ENCODE measurements at places on chromosomes 5 and 9.

DNA sequence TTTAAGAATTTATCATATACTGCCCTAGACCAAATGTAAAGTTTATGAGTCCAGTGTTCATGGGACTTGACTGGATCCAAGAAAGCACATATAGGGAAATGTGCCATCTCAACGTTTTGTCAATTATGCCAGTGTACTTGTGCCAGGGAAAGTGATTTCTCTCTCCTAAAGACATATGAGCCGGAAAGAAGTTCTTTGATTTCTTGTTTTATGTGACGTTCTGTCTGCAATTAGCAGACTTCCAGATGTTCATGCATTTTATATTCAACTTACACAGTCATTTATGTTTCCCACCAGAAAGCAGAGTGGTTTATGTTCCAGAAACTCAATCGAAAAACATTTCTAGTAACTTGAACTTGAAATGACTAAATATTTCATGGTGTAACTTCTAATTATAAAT is 203.8 kb downstream of the FAM170A start:
- no peak for DNase-seq

GRCh38 chr5:65151614-65152013 is 330.1 kb downstream of the ADAMTS6 start:
- DNase-seq = no peak

- no peak for DNase-seq
These were observed 62.9 kb upstream of the PPARGC1B start for GRCh38 chr5:149667084-149667828.

GRCh38 chr5:53246042-53246836 is 136.7 kb upstream of the MOCS2 start:
- no peak for DNase-seq

- no peak for DNase-seq
These were observed 40.2 kb upstream of the PALM2AKAP2 start for GRCh38 chr9:109739760-109740159.

- no peak for DNase-seq
These were observed 2376.7 kb downstream of the MAT2B start for GRCh38 chr5:165882099-165882498.

GRCh38 chr5:137611011-137611580 is 112.0 kb upstream of the SPOCK1 start:
- no peak for DNase-seq

- no peak for DNase-seq
These were observed 65.6 kb downstream of the FOCAD start for GRCh38 chr9:20749496-20750198.

GRCh38 chr9:130054325-130054786 is 650 bp downstream of the GPR107 start:
- DNase-seq = no peak

- DNase-seq = no peak
These were observed 78.1 kb downstream of the NDUFAF2 start for GRCh38 chr5:61023131-61023530.

DNA sequence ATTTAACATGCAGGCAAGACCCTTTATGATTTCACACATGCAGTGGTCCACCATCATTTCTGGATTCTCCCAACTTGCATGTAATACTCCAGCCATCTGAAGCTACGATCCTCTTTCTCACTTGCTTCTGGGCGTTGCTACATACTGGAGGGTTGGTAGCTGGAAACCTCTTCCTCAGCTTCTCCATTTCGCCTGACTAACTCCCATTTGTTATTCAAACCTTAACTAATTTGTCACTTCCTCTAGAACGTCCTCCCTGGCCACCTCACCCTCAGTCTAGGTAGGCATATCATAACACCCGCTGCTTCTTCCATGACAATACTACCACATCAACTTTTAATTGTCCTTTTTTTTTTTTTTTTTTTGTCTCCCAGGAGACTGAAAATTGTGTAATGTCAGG is 72.6 kb upstream of the EQTN start:
- DNase-seq = no peak

DNA sequence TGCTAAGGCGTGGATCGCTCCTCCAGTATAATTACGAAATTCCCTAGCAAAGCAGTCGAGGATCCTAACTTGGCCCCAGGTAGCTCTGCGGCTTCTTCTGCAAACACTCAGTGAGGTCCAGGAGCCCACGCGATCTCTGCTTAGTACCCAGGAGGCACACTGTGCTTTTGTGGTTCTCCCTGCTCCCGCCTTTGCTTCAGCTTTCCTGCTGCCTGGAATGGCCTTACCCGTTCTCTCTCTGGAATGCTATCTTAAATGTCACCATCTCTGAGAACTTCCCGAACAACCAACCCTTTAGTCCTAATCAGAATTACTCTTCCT is 639 bp downstream of the INVS start:
- DNase-seq = no peak

DNA sequence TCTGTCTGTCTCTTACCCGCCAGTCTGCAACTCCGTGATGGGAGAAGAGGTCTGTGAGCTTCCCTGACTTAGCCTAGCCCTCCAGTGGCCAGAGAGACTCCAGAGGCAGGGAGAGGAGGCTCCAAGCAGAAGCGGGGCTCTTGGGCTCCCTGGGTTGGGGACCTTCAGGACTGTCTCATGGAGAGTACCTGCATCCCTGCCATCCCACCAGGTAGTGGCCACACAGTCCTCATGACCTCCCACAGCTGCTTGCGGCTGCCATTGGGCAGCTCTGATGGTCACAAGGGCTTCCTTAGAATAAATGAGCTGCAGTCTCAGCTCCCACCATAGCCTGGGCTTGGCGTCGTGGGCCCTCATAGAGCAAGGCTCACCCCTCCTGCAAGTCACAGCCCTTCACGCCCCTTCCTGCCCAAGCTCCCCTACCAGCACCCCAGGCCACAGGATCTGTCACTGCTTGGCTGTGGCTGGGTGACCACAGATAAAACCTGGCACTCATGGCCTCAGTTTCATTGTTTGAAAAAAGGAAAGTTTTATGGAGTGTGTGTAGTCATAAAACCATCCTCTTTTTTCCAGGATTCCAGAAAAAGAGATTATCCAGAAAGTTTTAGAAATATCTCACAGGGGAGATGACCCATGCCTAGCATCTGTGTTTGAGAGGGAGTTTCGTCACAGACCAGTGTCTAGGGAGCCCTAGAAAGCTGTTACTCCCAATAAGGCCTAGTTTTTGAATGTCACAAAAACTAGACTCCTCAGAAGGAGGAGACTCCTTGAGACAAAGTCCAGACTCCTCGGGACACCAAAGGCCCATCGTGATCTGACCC is 48.4 kb downstream of the PPARGC1B start:
- no peak for DNase-seq

DNA sequence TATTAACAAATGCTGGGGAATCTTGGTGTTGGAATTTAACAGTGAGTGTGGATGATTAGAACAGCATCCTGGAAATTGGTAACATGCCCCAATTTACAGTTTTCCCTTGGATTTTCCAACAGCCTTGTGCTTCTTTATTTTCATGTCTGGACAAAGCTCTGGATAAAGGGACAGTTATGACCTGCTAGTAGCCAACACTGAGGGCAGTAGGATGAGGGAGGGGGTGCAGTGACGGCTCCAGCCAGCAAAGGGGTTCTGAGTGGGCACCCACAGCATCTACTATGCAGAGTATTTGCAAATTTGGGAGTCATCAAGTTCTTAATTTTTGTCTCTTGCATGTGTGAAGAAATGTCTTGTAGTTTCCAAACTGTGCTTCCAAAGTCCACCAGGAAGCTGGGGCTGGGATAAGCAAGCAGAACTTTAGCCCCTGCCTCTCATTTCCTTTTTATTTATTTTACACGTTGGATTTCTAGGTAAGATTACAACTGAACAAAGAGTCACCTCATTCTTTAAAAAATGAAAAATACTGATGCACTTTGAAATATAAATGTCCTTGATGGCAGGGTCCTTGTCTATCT is 63.0 kb upstream of the SELENOP start:
- DNase-seq = no peak

GRCh38 chr9:6605202-6605601 is 40.3 kb downstream of the GLDC start:
- no peak for DNase-seq

DNA sequence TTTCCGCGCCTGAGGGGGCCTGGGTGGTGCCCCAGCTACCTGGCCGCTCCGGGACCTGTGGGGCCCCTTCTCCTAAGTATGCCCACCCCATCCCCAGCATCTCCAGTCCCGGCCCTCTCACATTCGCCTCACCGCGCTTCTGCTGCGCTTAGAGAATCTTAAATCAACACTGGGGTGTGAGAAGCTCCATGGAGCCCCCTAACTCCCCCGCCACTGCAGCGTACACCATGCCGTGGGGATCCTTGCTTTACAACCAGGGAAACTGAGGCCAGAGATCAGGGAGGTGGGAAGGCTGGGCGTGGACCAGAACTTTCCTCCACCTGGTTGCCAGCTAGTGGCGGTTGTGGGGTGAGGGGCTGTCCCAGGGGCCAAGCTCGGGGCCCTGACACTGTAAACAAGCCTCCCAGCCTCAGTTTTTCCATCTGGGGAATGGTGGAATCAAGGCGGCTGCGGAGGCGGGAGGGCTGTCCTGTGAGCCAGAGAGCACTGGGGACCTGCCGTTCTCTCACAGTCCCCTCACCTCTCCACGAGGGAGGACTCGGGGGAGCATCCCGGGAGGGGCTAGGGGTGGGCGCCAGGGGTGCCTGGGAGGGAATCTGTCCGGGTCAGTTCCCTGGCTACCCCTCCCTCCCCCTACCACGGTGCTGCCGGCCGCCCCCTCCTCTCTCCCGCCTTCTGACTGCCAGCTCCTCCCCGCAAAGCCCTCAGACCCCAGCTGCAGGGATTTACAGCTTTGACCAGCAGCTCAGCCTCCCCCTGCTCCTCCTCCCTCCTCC is 161.2 kb downstream of the C9orf50 start:
- no peak for DNase-seq

- no peak for DNase-seq
These were observed 44.9 kb upstream of the TCF7 start for GRCh38 chr5:134069553-134069952.

DNA sequence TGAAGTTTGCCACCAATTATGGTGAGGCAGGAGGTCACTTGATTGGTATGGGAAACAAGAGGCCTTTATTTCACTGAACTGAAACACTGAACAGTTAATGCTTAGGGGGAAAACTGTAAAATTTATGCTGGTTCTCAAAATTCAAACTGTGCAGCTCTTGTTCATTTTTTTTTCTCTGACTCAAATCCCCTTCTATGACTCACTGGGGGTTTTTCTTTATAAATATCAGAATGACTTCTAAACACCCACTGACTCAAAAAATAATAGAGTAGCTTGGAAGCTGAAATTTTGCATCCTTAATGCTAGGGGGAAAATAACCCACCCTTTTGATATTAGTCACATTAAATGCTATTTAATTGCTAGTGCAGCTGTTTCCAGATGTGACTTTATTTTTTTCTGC is 24.1 kb upstream of the OTP start:
- DNase-seq = no peak

DNA sequence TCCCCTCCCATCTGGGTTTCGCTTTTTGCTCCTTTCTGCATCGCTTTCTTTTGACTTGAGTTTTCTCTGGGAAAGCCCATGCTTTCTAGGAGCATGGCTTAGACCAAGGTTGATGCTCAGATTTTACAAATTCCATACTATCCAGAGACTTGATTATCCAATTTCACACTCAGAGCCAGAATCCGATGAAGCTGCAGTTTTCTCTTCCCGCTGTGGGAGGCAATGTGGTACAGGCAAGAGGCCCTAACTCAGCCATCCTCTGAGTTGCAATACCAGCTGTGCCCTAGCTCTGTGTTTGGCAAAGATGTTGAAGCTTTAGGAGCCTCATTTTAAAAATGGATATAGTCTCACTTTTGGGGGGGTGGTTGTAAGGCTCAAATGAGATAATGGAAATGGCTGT is 85.1 kb downstream of the BRINP1 start:
- no peak for DNase-seq

DNA sequence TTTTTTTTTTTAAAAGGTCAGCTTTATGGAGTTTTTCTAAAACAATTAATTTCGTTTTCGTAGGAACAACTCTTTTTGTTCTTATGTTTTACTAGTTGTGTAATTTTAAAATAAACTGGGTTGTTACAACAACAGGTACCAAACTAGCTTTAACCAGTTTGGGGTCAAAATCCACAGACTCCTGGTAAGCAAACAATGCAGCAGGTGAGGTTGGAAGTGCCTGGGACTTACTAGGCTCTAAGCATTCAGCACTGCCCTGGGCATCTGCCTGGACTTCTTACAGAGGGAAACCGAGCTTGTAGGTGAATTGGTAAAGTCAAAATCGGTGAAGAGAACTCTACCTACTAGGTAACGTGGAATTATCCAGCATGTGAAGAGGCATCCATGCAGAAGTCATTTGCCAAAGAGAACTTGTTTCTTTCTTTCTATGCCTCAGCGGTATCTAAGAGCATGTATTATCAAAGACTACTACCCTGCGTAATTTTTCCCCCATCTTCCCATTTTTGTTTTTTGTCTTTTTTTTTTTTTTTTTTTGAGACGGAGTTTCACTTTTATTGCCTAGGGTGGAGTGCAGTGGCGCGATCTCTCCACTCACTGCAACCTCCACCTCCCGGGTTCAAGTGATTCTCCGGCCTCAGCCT is 145.4 kb downstream of the KCTD16 start:
- no peak for DNase-seq

- DNase-seq = no peak
These were observed 106.3 kb downstream of the RAPGEF6 start for GRCh38 chr5:131528682-131529081.

DNA sequence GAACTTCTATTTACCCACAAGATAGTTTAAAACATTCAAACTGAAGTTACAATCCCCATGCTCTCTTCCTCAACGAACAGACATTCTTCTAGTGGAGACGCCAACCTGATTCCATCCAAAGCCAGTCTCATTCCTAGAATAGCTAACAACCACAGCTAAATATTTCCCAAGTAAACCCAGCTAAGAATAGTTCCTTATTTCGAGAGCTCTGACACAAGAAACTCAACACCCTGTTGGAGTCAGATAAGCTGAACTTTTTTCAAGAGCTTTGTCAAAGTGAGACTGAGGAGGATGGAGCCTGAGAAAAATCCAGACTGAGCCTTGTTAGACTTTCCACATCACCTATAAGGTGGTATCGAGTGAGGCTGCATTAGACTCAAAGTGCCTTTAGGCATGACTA is 56.7 kb upstream of the RPS23 start:
- DNase-seq = no peak

DNA sequence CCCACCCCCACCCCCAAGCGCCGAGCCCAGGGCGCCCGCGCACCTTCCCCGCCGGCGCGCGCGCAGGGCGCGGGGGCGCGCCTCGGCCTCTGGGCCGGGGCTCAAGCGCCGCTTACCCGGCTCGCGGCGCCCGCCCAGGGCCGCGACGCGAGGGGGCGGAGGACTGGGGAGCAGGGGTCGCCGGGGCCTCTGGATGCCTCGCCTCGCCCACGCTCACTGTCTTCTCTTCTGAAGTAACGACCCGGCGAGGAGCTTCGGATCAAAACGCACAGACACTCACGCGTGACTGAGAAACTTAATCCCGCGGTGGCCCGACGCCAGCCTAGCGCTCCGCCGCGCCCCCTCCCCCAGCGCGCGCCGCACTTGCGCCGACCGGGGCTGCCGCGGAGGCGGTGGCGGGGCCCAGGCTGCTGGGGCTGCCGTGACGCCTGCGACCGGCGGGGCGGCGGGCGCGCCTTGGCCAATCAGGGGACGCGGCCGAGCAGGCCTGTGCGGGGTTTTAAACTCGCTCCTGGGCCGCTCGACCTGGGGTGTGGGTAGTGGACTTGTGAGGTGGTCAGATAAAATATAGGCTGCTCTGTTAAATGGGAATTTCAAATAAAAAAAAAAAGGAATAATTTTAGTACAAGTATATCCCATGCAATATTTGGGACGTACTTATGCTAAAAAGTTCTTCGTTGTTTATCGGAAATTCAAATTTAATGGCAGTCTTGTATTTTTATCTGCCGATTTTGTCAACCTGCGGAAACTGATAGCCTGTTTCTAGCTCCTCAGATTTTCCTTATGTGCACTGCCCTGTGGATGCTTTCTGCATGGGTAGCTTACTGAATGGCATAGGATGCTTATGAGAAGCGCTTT is at the start of gene MPDZ:
Gene MPDZ (minus strand): TSS at position 409 of the 858 bp plus-strand sequence. CDS start 29,377 bp downstream, outside the sequence.
- no peak for DNase-seq

GRCh38 chr5:61744690-61745619 is 412.9 kb downstream of the ZSWIM6 start:
- no peak for DNase-seq

All from stimulated activated CD8-positive, alpha-beta memory T cell treated with anti-CD3 and anti-CD28 coated beads, Interleukin-4, amount 100 ng/mL, for 4 hours (primary cell).